ENCODE measurements at places on chromosomes 12 and 14.
A peak's percentile ranks its signal among the peaks of the same experiment; 100 is the strongest.

GRCh38 chr14:93936245-93936644, 9.1 kb downstream of the FAM181A start:
- peak; percentile 25 for DNase-seq

DNA sequence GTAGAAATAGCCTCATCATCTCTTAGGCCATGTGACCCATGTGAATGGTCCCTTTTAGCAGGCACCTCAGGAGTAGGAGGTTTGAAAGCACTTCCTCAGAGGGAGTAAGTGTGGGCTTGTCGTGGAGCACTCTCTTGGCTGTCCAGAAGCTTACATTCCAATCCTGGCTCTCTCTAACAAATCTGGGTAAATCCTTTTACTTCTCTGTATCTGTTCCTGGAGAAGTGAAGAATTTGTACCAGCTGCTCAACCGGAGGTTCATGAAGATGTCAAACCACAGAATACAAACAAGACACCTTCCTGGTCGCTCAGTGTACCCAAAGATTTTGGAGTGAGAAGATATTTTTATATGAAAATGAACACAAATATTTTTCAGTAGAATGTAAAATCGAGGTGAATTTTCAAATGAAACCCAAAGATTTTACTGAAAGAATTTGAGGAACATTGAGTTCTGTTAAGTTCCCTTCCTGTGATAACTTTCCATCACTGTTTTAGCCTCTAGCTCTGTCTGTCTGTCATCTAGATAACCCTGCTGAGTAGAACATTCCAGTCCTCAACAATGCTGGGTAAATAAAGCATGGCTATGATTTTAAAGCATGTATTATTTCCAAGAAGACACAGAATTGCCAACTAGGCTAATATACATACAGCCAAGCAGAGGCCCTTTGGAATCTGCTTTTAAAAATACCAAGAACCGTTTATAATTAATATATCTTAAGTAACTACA, 263.9 kb upstream of the RGS6 start:
- no peak for DNase-seq

DNA sequence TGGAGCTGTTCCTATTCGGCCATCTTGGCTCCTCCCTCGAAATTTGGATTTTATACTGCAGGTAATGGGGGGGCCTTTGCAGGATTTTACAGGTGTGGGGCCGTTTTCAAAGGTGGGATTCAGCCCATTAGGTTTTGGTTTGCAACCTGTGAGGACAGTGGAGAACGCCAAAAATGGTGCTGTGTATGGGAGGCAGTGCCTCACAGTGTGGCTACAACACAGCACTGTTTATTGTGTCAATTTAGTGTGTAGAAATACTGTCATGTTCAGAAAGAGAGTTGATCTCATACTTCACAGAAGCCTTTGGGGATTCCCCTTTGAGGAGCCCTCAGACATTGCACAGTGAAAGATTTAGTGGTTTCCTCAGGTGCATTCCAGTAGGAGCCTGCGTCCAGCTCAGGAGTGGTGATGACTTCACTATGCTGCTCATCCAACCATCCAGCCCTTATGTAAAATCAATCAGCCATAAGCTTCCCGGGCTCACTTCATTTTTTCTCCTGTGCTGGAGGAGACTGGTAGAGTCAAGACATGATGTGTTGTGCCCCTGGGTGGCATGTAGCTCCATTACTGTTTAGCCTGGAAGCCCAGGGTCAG, 92.7 kb upstream of the PRMT8 start:
- DNase-seq, result no peak

GRCh38 chr12:49130151-49131050, 794 bp downstream of the TUBA1B start:
- peak; percentile 88 for DNase-seq

- DNase-seq, result peak; percentile 75
Measured at GRCh38 chr12:31118347-31119191, 44.9 kb downstream of the DDX11 start.

DNA sequence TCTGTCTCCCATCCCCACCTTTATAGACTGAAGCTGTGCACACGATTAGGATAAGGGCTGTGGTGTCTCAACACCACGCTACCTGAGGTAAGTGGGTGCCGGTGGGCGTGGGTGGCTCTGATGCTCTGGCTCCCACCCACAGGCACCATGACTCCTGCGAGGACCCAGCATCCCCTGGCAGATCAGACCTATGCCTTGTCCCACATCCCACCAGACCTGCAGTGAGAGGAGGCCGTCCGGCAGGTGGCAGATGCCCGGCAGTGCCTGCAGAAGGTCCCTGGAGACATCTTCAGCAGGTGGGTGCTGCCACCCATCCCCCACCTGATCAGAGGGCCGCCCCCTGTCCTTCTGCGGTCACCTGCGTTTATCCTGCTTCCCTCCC, 104.4 kb upstream of the PRB2 start:
- no peak for DNase-seq

- DNase-seq, result no peak
Measured at GRCh38 chr14:68011406-68012028, 191.9 kb downstream of the RAD51B start.

- DNase-seq, result peak; percentile 54
Measured at GRCh38 chr12:104727726-104728465, 230.2 kb downstream of the SLC41A2 start.

DNA sequence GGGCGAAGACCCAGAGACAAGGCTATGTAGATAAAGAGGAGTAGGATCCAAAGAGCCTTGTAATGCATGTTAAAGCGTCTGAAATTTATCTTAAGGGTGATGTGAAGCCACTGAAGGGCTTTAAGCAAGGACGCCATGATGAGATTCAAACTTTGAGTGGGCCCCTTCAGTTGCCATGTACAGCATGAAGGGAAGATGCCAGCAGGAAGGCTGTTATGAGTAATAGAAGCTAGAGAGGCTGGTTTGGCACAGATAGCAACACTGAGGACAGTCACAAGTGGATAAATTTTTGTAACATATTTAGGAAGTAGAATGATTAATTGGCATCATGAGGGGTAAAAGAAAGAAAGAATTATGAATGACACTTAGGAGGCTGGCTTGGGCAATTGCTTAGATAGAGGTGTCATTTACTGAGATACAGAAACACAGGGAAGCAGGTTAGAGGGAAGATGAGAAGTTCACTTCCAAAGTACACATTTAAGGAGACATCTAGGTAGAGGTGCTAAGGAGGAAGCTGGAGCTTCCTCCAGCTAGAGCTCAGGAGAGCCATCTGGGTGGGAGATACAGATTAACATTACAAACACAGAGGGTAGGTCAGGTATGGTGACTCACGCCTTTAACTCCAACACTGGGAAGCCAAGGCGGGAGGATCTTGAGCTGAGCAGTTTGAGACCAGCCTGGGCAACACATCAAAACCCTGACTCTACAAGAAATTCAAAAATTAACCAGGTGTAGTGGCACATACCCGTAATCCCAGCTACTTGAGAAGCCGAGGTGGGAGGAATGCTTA, 13.7 kb downstream of the ATG2B start:
- peak; percentile 55 for DNase-seq

- peak; percentile 42 for DNase-seq
Measured at GRCh38 chr12:1630827-1631591, 2.0 kb downstream of the WNT5B start.

- no peak for DNase-seq
Measured at GRCh38 chr14:23444314-23444713, 8.9 kb upstream of the MYH7 start.

DNA sequence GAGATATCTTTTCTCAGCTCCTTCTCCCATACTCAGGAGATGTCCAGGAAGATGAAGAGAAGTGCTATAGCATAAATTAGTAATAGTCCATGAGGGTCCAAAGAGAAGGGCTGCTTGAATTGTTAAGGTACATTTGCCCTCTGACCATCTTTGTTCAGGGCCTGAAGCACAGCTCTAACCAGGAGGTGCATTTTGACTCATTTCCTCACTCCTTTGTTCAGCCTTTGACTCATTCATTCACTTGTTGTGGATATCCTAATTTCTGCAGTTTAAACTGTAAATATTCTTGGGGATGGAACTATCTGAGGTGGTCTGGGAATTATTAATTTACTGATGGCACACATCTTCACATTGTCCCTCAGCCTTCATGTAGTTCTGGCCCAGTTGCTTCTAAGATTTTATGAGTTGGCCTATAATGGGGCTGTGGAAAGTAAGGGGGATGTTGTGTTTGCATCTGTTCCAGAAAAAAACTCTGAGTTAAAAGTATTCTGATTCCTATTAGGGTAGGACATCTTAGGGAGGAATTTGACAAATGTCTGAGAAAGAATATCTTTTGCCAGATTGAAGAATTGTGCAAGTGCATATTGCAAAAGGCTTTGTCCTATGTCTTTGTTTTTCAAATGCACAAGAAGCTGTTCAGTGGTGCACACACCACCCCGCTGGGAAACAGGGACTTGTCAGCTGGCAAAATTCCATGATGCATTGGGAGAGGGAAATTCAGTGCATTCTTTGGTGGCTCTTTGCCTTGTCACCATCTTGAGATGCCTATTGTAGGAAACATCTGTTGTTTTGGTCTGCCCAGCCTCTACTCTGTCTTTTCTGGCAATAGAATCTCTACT, 22.1 kb downstream of the SMOC1 start:
- DNase-seq, result no peak

- DNase-seq, result no peak
Measured at GRCh38 chr14:78524766-78525165, 354.6 kb downstream of the NRXN3 start.

- DNase-seq, result no peak
Measured at GRCh38 chr14:100840286-100841065, 14.6 kb downstream of the MEG3 start.

- DNase-seq, result no peak
Measured at GRCh38 chr12:62533087-62533754, 66.6 kb downstream of the MON2 start.

- DNase-seq, result no peak
Measured at GRCh38 chr12:24361877-24362580, 412.6 kb upstream of the SOX5 start.

DNA sequence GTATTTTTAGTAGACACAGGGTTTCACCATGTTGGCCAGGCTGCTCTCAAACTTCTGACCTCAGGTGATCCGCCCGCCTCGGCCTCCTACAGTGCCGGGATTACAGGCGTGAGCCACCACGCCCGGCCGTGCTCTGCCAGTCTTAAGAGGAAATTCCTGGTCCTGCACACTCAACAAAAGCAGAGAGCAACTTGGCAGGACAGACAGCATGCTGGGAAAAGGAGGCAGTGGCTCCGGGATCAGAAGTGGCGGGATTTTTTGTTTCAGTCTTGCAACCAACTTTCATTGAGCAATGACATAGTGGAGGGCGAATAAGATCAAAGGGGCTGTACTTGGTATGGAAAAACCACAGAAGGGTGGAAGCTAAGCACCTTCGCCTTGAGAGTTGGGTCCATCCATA, 2.1 kb downstream of the CKAP4 start:
- no peak for DNase-seq

DNA sequence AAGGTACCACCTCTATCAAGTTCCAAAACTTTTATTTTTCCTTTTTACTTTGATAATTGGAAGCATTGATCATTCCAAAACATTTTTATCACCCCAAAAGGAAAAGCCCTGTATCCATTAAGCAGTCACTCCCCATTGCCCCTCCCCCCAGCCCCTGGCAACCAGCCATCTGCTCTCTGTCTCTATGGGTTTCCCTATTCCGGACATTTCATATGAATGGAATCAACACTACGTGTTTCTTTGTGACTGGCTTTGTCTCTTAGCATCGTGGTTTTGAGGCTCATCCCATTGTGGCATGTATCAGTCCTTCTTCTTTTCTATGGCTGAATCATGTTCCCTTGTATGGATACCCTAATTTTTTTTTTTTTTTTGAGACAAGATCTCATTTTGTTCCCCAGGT, 18.0 kb upstream of the PHETA1 start:
- DNase-seq, result no peak

DNA sequence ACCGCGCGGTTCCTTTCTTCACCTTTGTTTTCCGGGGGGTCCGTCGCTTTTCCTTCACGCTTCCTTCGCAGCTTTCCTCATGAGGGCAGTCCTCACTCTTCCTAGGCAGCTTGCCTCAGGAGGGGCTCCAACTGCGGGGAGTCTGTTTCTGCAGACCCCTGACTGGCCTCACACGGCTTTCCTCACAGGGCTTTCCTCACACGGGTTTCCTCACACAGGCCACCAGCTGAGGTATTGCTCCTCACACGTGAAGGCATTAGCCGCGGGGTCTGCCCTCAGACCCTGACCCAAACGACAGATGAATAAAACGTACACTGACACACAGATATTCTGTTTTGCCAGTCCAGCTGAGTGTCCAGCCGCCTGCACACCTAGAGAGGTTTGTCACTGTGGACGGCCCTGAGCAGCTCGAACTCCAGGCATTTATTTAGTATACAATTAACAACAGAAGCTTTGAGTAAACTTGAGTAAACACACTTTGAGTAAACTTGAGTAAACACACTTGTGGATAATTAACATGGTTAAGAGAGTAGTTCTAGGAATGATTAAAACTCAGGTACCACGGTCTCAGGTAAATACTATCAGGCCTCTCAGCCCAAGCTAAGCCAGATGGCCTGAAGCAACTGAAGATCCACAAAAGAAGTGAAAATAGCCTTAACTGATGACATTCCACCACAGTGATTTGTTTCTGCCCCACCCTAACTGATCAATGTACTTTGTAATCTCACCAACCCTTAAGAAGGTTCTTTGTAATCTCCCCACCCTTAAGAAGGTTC, 16.1 kb upstream of the LYZ start:
- no peak for DNase-seq

GRCh38 chr12:56469007-56469930, 891 bp downstream of the SPRYD4 start:
- DNase-seq, result no peak

- DNase-seq, result no peak
Measured at GRCh38 chr14:80844872-80845271, 96.7 kb downstream of the CEP128 start.

GRCh38 chr14:84535976-84536375, 994.0 kb upstream of the FLRT2 start:
- DNase-seq, result no peak

GRCh38 chr12:857611-858010, 91.9 kb downstream of the RAD52 start:
- no peak for DNase-seq
